ENCODE measurements at places on chromosomes 3 and 15.

DNA sequence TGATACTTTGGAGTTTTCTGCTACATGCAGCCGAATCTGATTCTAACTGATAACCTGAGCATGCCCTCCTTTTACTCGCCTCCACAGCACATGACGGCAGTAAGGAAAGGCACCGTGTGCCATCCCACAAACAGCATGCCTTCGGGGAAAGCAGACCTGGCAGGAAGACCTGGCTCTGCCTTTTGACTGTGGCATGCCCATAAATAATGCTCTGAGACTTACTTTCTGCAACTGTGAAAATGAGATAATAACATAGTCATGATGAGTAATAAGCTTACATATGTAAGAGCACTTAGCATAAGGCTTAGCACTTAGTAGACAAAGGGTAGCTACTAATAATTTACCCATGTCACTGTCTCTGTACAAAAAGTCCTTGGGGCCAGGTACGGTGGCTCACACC, 32.9 kb downstream of the MTHFS start:
- peaks cover 20% of the 10 kb centered on the region for H3K36me3 ChIP-seq
- H3K27ac ChIP-seq: no peak overlapping the region
- H3K4me1 ChIP-seq: peaks cover 30% of the 10 kb centered on the region
- H3K4me3 ChIP-seq: no peak overlapping the region

GRCh38 chr3:81741216-81741615, 20.2 kb downstream of the GBE1 start:
- H3K27me3 ChIP-seq: no peaks in the 10 kb centered on the region
- no peaks in the 10 kb centered on the region for H3K4me1 ChIP-seq
- H3K4me3 ChIP-seq: no peak overlapping the region
- no peaks in the 10 kb centered on the region for H3K36me3 ChIP-seq
- DNase-seq: no peak
- H3K27ac ChIP-seq: no peak overlapping the region

DNA sequence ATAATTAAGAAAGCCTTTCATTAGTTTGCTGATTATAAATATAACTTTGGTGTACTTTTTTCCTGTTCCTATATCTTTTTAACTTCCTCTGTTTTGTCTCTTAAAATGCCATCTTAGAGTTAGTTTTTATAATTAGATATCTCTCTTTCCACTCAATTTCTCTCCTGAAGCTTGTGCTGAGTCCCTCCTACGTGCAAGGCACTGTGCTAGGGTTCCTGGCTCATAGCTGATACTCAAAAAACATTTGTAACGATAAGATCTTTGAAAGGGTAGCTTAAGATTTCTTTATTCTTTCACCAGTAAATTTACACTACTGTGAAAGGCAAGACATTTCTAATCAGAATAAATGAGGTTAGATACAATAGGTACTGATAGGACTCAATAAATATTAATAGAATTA, 358.8 kb downstream of the MECOM start:
- H3K4me1 ChIP-seq: no peaks in the 10 kb centered on the region
- no peaks in the 10 kb centered on the region for H3K36me3 ChIP-seq
- no peak for DNase-seq
- H3K27ac ChIP-seq: no peak overlapping the region
- no peaks in the 10 kb centered on the region for H3K27me3 ChIP-seq

- H3K4me3 ChIP-seq: no peak overlapping the region
- H3K27ac ChIP-seq: no peak overlapping the region
- peaks cover 3% of the 10 kb centered on the region for H3K36me3 ChIP-seq
- H3K4me1 ChIP-seq: no peaks in the 10 kb centered on the region
- no peaks in the 10 kb centered on the region for H3K27me3 ChIP-seq
Measured at GRCh38 chr15:35444557-35445204, 101.3 kb downstream of the DPH6 start.

DNA sequence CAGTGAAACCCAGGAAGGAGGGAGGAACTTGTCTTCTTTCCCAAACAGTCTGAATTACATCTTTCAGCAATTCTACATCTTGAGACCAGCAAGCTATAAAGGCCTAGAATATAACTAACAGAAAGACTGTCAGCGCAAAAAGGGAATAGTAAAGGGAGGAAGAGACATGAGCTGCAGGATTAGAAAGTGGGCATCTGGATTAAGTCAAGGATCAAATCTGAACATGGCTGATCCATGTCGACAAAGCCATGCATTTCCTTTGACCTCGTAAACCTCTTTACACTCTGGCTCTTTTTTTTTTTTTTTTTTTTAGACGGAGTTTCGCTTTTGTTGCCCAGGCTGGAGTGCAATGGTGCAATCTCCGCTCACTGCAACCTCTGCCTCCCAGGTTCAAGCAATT, 35.4 kb upstream of the KCNMB3 start:
- H3K36me3 ChIP-seq: no peaks in the 10 kb centered on the region
- no peak overlapping the region for H3K4me3 ChIP-seq
- H3K4me1 ChIP-seq: no peaks in the 10 kb centered on the region

- H3K4me1 ChIP-seq: no peaks in the 10 kb centered on the region
- H3K27ac ChIP-seq: no peak overlapping the region
- DNase-seq: no peak
- no peaks in the 10 kb centered on the region for H3K36me3 ChIP-seq
- no peaks in the 10 kb centered on the region for H3K27me3 ChIP-seq
Measured at GRCh38 chr15:46917721-46918252, 799.5 kb upstream of the SEMA6D start.

GRCh38 chr15:85329561-85330422, 50.6 kb upstream of the AKAP13 start:
- H3K27ac ChIP-seq: peak overlapping the region; percentile 95
- H3K4me3 ChIP-seq: peak overlapping the region; percentile 84
- H3K36me3 ChIP-seq: peaks cover 5% of the 10 kb centered on the region

- H3K4me1 ChIP-seq: no peaks in the 10 kb centered on the region
- no peak overlapping the region for H3K4me3 ChIP-seq
- H3K36me3 ChIP-seq: no peaks in the 10 kb centered on the region
- no peak for DNase-seq
- H3K27ac ChIP-seq: no peak overlapping the region
Measured at GRCh38 chr3:117793622-117794265, 1084.2 kb downstream of the TUSC7 start.

DNA sequence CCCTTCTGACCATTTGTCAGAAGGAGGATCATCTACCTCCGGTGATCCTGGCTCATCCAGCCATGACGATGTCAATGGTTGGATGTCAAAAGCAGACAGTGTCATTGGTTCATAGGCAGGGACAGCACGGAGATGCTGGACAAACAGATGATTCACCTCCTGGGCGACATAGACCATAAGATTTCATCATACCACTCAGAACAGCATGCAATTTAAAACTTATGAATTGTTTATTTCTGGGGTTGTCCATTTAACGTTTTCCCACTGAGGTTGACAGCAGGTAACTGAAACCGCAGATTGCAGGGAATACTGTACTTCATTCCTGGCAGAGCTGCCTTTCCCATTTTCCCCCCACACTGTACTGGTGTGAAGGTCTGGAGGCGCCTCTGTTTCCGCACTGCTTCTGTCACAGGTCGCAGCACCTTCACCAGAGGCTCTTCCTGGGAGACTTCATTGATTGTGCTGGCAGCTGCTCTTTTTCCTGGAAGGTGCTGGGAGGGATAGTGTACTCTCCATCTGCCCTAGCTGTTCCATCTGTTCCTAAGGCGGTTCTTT, 32.5 kb upstream of the TMOD3 start:
- no peak for DNase-seq
- no peaks in the 10 kb centered on the region for H3K27me3 ChIP-seq
- no peak overlapping the region for H3K27ac ChIP-seq
- no peaks in the 10 kb centered on the region for H3K4me1 ChIP-seq

- H3K27ac ChIP-seq: no peak overlapping the region
- no peaks in the 10 kb centered on the region for H3K27me3 ChIP-seq
- peaks cover 2% of the 10 kb centered on the region for H3K36me3 ChIP-seq
- no peak for DNase-seq
- H3K4me3 ChIP-seq: no peak overlapping the region
Measured at GRCh38 chr15:99545605-99546004, 20.2 kb upstream of the MEF2A start.

DNA sequence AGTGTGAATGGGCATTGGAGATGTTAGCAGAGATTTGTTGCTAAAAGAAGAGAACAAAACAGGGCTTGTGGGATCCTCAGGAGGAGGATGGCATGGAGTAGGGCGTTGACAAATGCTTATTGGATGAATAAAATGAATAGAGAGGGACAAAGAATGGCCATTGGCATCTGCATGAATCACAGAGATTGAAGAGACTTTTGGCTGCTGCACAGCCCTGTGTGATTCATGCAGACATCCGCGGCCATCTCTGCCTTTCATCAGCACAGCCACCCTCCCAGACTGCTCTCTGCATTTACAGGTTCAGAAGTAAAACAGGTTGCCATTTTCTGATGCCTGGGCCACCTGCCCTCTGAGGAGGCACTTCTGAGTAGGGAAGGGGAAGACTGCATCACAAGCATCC, 397.9 kb downstream of the EPHB1 start:
- no peak overlapping the region for H3K27ac ChIP-seq
- H3K4me1 ChIP-seq: no peaks in the 10 kb centered on the region
- H3K4me3 ChIP-seq: no peak overlapping the region
